NCI-H1694 (cell line): ENCODE measurements at places on chromosomes 16 and 17.

DNA sequence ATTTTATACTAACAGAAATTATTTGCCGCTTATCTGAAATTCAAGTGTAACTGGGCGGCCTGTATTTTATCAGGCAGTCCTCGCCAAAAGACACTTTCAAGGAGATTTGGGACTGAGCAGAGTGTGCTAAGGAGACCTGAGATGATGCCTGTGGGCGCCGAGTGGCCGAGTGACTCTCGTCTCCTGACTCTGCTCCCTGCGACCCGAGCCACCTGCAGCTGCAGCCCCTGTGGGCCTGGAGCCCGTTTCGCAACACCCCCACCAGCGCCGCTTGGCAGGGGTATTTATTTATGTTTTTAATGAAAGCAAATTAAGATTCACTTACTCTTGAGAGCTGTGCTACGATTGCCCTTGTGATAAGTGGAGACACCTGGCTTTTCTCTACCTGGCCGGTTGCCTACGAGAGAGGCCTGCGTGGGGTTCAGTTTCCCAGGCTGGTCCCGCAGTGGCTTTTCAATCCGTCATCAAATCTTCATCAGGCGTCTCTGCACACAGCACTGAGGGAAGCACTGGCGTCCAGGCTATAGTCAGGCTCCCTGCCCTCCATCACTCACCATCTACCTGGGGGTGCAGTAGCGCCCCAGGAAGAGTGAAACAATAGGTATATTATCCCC is 124.0 kb downstream of the SEC14L1 start:
- no peak for DNase-seq

DNA sequence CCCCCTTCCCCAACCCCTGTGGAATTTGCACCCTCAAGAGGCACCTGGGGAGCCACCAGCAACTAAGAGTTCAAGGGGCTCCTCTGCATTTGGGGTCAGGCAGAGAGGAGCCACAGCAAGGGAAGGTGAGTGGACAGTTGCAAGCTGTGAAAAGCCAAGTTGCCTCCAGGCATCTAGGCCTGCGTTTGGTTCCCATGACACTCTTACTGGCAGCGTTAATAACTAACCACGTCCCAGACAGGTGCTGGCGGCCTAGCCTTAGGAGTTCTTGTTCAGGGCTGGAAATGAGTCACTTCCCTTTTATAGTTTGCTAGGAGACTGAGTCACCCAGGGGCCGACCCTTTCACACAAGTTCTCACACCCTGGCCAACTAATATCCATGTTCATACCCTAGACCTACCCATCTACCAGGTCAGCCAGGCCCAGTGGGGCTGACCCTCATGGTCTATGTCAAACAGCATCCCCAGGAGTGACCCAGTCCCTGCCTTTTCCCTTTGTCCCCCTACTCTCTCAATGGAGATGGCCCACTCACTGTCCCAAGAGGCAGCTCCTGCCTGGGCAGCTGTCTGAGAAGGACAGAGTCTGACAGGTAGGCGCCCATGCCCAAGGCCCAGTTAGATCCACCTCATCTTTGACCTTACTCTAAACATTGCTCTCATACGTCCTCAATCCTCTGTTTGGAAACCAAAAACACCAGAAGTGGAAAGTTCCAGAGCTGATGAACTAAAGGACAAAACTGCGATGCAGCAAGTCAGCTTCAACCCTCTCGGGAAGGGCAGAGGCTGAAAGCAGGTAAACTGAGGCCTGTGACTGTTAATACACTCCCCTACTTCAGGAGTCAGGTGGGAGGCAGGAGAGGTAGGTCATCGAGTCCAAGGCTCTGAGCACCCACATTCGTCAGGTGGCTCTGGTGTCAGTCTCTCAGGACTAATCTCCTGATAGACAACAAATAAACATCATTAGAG is 300.6 kb downstream of the SOX9 start:
- no peak for DNase-seq

GRCh38 chr16:85173981-85174751 is 61.9 kb upstream of the CIBAR2 start:
- peak; percentile 50 for DNase-seq

GRCh38 chr16:10583269-10583668 is 2.9 kb upstream of the EMP2 start:
- no peak for DNase-seq

DNA sequence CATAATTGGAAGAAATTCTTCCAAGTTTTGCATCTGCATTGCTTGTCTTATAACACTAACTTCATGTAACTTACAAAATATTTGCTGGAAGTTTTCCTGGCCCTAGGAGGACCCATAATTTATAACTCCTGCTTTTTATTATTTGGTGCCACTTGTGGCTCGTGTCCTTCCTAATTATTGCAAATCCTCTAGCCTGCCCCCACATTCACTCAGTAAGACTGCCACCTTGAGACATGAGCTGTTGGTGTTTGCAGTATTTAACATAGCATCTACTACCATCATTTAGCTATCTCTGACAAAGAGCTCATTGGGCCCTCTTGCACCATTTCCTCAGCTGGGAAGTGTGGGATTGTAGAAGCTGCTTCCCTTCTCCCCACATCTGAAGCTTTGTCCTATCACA is 49.5 kb downstream of the FTO start:
- DNase-seq = no peak

- DNase-seq = no peak
These were observed 42.9 kb upstream of the NUDT7 start for GRCh38 chr16:77679391-77679790.

DNA sequence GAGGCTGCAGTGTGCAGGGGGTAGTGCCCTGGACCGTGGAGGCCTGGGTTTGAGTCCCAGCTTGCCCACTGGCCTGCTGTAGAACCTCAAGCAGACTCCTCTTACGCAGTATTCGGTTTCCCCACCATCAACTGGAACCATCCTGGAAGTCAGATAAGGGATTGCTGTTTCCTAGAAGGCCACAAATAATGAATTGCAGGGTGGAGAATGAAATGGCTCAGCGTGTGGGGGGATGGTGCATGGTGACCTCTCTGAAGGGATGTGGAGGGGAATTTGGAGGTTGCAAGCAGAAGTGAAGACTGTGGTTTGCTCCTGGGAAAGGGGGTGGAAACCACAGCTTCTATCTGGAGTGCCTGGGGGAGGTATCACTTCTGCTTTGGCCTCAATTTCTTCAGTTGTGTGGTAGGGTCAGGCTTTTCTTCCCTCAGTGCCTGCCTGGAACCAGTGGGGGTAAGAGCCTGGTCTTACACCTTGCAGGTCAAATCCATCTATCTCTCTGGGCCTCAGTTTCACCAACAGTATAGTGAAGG is 1.7 kb downstream of the ADGRG5 start:
- no peak for DNase-seq

- no peak for DNase-seq
These were observed 5.1 kb downstream of the LYRM9 start for GRCh38 chr17:27888067-27888466.

GRCh38 chr17:50853015-50853615 is 13.0 kb downstream of the TOB1 start:
- no peak for DNase-seq

- DNase-seq = peak; percentile 10
These were observed 99.2 kb downstream of the NTN1 start for GRCh38 chr17:9120471-9120870.

DNA sequence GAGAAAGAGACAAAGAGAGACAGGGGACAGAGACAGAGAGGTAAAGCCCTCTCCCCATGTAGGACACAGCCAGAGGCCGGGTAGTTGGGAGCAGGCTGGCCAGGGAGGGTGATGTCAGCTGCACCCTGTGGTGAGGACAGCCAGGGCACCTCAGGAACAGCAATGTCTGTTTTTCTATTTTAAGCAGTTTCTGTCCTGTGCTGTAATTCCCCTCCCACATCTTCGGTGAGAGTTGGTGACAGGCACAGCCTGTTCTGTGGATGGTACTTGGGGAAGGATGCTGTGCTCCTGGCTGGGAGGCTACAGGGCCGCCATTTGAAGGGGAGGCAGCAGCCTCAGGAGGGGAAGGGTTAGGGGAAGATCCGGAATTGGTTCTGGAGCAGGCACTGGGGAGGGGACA is 163.5 kb downstream of the SDK2 start:
- peak; percentile 29 for DNase-seq

GRCh38 chr16:19377864-19378263 is 39.8 kb upstream of the TMC5 start:
- no peak for DNase-seq

- DNase-seq = no peak
These were observed 102.9 kb upstream of the TMEM97 start for GRCh38 chr17:28216052-28216451.

GRCh38 chr17:7327056-7327455 is 2.1 kb downstream of the NEURL4 start:
- DNase-seq = no peak

- no peak for DNase-seq
These were observed at the start of gene LCAT for GRCh38 chr16:67943619-67944504. Gene LCAT (minus strand): TSS chr16:67944120. CDS start chr16:67944101, 19 bp downstream.

DNA sequence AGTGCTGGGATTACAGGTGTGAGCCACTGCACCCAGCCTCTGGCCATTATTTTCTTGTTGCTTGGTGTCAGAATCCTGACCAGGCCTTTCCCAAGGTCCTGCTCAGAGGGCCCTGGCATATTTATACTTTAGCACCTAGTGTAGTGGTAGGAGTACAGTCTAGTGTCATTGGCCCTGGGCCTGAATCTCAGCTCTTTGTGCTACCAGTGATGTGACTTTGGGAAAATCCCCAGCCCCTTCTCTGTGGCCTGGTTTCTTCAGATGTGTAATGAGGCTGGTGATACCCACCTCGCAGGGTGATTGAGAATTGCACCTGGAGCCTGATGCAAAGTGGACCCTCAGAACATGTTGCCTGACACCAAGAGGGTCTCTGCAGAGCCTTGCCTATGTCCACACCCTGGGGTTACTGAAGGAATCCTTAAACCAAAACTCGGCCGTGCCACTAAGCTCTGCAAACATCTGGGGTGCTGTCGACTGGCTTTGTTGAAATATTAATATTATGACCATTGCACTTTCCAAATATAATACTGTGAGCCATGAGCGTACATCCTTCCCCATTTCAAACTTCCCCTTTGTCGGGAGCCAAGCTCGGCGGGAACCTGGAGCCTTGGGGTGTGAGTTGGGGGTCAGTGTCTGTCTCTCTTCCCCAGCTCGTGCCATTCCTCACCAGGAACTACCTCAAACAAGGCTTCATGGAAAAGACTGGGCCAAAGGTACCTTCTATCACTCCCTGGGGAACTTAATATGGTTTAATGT is 18.0 kb upstream of the RNF135 start:
- no peak for DNase-seq
